CD4-positive, alpha-beta T cell treated with Interleukin-12 subunit alpha and Interleukin-12 subunit beta, for 1 hour (primary cell): ENCODE measurements at places on chromosomes 2 and 18.

DNA sequence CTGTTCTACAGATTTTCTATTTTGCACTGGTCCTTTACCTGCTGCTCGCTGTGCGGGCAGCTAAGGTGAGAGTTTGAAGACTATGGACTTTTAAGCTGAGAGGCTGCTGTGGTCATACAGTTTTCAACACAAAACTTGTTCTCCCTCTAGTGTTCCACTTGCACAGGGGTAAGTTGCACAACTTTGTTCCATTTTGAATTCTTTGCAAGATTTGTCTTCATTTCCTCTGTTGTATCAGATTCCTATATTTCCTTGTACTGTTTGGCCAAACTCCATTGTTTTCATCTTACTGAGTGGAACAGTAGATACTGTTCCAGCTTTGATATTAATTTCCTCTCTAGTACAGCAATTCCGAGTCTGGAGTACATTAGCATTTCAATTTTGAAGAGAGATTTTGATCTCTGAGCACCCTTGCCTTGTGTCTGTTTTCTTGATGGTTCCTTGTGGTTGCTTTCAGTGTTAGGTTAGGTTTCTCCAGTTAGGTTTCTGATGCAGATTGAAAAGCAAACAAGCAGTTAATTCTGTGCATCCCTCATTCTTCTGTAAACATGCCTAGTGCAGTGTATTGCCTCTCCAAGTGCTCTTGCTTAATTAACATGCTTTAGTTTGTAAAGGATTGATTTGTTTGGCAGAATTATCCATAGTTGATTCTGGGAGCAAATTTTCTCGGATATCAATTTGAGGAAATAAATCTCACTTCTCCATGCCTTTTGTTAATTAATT lies 188.8 kb downstream of the PTPRM start:
- DNase-seq = no peak

- no peak for DNase-seq
Observed at GRCh38 chr2:238696331-238696730, 151.6 kb upstream of the TWIST2 start.

DNA sequence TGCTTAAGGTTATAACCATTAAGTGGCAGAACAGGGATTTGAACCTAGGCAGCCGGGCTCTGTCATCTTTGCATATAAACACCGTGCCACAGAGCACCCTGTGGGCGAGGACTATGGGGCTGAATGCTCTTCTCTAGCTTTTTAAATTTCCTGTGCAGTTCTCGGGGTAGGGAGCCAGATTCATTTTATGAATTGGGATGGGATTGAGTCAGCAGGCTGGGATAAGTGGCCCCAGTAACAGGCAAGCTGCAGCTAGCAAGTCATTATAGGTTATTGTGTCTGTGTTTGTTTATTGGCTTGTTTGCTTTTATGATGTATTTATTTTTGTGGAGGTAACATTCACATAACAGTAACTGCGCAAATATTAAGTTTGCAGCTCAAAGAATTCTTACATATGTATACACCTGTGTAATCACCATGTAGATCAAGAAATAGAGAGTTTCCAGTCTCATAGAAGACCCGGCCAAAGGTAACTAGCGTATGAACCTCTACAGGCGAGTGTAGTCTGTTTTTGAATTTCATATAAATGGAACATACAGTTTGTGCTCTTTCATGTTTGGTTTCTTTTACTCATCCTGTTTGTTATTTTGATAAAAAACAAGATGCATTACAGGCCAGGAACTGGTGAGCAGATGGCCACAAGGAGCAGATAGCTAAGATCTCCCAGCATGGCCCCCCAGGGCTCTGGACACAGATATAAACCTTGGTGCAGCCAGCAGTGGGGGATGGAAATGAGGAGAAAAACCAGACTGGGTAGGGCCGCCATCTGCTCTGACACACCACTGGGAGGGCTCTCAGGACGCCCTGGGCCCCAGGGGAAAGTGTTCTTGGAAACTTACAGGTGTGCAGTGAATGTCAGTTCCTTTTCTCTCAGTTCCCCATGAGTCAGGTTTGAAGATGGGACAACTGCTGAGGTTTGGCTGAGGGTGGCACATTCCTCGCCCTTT lies 49.2 kb upstream of the GPR155 start:
- DNase-seq = no peak

- no peak for DNase-seq
Observed at GRCh38 chr2:159890551-159891266, 92.7 kb upstream of the CD302 start.

- no peak for DNase-seq
Observed at GRCh38 chr2:44802777-44803424, 138.6 kb upstream of the SIX3 start.

- no peak for DNase-seq
Observed at GRCh38 chr2:205273627-205274026, 408.7 kb upstream of the NRP2 start.

- no peak for DNase-seq
Observed at GRCh38 chr2:80592106-80592505, 287.6 kb upstream of the LRRTM1 start.

GRCh38 chr2:15553951-15554350 lies 7.2 kb downstream of the NBAS start:
- no peak for DNase-seq

DNA sequence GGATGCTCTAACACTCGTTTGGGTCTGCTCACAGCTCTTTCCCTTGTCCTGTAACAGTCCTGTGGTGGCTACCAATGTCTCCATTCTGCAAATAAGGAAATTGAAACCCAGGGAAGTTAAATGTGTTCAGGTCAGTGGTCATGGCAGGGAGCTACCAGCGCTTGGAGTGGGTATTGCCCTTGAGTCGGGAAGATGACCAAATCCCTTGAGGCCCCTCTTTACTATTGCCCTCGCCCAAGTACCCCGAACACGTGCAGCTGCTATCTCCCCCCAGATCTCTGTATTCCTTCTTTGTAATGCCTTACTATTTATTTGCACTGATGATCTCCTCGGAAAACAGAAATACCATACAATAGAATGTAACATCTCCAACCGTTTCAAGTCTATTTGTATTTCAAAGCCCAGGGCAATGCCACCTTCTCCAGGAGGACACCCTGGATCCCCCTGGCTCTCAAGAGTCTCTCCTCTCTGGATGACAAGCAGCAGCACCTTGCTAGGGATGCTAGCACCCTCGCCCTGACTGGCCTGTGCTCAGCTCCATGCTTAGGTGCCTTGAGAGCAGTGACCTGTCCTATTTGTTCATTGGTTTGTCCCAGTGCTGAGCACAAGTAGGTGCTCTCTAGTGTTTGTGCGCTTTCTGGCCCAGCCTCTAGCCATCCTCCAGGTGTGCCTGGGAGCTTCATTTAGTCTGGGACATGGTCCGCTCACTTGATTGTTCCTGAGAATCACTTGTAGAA lies 15.1 kb downstream of the DYSF start:
- no peak for DNase-seq

DNA sequence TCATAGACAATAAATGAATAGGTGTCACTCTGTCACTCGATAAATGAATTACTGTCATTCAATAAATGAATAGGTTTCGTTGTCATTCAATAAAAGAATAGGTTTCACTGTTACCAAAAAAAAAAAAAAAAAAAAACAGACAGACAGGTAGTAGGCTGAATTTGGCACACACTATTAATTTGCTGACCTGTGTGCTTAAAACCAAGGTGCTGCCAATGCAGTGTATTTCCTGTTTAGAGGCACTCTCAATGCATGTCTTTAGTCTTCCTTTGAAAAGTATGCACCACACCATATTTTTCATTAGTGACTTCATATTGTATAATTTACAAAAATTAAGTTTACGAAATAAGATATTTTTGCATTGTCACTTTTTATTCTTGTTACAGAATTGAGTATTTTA lies 16.2 kb downstream of the ANKRD62 start:
- DNase-seq = no peak

DNA sequence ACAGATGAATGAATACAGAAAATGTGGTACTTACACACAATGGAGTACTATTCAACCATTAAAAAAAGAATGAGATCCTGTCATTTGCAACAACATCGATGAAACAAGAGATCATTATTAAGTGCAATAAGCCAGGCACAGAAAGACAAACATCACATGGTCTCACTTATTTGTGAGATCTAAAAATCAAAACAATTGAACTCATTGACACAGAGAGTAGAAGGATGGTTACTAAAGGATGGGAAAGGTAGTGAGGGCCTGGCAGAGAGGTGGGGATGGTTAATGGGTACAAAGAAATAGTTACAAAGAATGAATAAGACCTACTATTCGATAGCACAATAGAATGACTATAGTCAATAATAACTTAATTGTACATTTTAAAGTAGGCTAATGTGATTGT lies 393.5 kb downstream of the SATB2 start:
- no peak for DNase-seq
